T-helper 2 cell treated with Interferon-gamma antibody and Interleukin-4, amounts not matched to agents 5 μg/mL and 100 μg/mL, for 36 hours (primary cell): ENCODE measurements at places on chromosomes 16 and 17.
A peak's percentile ranks its signal among the peaks of the same experiment; 100 is the strongest.

DNA sequence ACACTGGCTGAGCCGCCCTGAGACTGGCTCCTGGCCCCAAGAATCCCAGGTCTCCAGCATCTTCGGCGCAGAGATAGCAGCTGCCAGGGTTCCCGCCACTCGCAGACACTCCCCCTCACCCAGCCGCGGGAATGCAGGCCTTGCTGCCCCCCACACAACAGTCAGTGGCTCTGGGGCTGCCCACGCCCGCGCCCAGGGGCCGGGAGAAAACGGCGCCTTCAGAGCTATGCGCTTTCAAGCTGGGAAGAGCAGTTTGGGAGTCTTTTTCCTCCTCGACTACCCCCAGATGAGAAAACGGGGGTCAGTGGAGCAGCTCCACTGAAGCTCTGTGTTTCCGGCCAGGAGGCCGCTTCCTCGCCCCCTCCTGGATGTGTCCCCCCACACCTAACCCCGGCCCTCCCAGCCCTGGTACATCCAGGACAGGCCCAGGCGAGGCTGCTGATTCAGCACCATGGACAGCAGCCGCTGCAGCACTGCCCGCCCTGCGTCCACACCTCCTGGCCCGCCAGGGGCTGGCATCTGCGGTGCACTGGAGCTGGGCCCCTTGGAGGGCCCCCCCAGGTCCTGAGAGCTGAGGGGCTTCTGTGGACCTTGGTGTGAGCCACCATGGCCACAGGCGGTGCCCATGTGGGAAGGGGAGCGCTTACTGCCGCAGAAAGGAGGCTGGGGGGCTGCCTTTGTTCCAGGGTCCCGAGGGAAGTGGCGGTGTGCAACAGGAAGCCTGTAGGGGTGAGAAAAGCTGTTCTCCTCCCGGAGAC is 35.7 kb downstream of the CACNA1H start:
- peak; percentile 19 for DNase-seq

DNA sequence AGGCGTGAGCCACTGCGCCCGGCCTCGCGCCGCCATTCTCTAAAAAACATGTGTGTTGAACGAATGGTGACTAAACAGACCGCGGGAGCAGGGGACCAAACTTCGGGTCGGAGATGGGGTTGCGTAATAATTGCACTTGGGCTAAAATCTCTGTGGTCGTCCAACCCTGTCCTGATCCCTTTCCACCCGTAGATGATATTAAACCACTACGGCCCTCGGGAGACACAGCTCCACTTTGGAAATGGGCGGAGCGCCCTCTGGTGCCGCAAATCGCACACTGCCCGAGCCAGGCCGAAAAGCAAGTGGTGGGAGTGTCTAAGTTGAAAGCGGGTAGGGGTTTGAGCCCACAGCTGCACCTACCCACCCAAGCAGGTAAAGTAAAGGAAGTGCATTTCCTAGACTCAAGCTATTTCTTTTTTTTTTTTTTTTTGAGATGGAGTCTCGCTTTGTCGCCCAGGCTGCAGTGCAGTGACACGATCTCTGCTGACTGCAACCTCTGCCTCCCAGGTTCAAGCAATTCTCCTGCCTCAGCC is 17.0 kb downstream of the CAVIN1 start:
- peak; percentile 75 for DNase-seq

DNA sequence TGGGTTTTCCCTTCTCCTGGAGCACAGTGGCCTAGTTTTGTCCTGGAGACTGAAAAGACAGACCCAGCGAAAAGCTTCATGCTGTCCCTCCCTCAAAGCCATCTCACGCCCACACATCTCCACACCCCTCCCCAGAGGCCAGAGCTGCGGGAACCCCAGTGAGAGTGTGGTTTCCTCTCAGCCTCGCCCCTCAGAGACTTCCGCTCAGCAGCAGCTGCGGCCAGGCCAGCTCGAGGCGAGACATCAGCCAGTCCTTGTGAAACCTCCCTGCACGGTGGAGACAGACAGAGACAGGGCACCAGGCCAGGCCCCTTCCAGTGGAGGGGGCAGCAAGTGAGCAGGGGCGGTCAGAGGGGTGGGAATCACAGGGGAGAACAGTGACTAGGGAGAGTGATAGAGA is 77.0 kb upstream of the TNRC6C start:
- peak; percentile 81 for DNase-seq

GRCh38 chr17:53626286-53626685 is 196.4 kb upstream of the KIF2B start:
- no peak for DNase-seq

DNA sequence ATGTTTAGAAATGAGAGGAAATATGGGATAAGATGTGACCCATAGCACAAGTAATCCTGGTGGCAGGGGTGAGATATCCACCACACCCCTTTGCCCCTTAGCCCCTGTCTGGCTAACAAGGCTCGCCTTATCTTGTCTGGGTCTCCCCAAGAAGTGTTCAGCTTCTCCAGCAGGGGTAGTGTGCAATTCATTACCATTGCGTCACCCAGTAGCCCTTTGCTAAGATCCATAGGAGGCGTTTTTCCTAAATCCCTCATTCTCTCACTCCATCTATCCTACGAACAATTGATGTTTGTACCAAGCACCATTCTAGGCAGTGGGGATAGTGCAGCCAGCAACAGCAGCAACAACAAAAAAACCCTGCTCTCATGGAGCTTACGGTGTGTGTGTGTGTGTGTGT is 30.8 kb downstream of the CCDC42 start:
- no peak for DNase-seq

DNA sequence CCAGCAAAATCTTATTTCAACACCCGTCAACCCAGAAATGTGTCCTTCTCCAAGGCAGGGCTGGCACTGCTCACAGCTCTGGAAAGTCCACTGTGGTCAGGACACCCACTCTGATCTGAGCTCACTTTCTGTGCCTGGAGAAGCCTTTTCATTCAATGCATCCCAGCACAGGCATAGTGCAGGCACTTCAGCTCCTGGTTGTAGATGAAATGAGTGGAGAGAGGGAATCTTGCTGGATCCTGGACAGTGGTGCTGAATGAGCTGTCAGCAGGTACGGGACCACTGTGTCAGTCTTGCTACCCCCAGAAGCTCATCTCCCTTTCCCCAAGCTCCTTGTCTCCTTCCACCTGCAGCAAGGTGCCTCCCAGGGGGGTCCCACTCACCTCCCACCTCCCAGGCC is 86.1 kb upstream of the SALL1 start:
- DNase-seq = no peak

GRCh38 chr17:78922816-78923498 is 2.2 kb downstream of the TIMP2 start:
- no peak for DNase-seq

DNA sequence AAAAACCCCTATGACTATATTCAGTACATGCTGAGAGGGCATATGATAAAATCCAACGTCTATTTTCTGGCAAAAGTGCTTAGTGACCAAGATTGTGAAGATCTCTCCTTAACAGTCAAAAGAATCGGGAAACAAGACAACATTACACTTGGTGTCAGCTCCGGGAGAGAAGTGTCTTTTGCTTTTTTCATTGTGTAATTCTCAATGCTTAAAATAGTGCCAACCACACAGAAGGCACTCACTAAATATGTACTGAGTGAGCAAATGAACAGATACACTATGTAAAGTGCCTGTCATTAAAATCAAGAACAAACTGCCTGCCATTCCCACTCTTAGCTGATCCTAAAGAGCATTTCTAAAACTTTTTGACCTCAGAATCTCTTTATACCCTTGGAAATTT is 34.1 kb downstream of the VPS53 start:
- no peak for DNase-seq

GRCh38 chr17:55054429-55054828 is 85.9 kb downstream of the STXBP4 start:
- DNase-seq = no peak

- no peak for DNase-seq
Observed at GRCh38 chr16:9125658-9126505, 34.4 kb downstream of the HAPSTR1 start.

- no peak for DNase-seq
Observed at GRCh38 chr16:19879241-19879792, 5.3 kb downstream of the GPRC5B start.

GRCh38 chr17:3964203-3965117 is at the start of gene ATP2A3:
TSS of gene ATP2A3 (minus strand) at chr17:3964437. CDS start at chr17:3964291, 146 bp downstream.
- DNase-seq = peak; percentile 67

DNA sequence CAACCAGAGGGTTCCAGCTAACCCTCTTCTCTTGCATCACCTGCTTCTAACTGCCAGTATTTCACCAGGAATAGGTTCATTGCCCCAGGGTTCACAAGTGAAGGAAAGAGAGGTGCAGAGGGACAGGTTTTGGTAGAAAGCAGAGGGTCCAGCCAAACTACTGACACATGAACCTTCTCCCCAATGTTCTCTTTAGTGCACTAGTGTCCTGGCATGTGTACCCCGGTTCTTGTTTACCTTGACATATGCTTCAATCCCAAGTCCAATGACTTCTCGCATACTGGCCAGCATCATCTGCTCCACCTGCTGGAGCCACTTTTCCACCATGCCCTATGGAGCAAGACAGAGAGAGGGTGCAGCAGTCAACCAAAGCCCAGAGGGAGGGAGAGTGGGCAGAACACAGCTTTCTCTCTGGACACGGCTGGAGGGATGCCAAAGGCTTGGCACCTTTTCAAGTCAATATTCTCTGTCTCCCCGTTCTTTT is 90.6 kb downstream of the DNAH3 start:
- no peak for DNase-seq

GRCh38 chr16:80015566-80015965 is 415.0 kb upstream of the MAF start:
- DNase-seq = no peak

GRCh38 chr16:12170103-12171040 is 193.8 kb downstream of the SNX29 start:
- DNase-seq = no peak

GRCh38 chr16:53952215-53953208 is 248.6 kb downstream of the FTO start:
- no peak for DNase-seq

GRCh38 chr17:40311575-40311974 is 2.6 kb downstream of the RARA start:
- no peak for DNase-seq

- no peak for DNase-seq
Observed at GRCh38 chr17:72640415-72641165, 451.9 kb downstream of the SLC39A11 start.

- no peak for DNase-seq
Observed at GRCh38 chr16:10751291-10751697, 7.7 kb downstream of the NUBP1 start.

DNA sequence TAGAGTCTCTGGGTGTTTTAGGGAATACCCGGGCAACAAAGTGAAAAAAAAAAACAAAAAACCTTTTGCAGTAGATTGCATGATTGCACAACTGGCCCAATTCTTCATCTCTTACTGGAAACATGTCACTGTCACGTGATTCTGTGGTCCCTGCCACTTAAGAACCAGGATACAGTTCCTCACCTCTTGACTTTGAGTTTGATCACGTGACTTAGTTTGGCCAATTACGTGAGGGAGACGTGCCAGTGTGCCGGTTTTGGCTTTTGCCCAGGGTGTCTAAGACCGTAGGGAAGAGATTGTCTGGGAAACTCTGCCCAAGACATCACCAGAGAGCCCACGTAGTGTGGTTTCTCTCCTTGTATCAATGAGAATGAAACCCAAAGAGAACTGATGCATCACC is 88.7 kb downstream of the GRIN2A start:
- no peak for DNase-seq

DNA sequence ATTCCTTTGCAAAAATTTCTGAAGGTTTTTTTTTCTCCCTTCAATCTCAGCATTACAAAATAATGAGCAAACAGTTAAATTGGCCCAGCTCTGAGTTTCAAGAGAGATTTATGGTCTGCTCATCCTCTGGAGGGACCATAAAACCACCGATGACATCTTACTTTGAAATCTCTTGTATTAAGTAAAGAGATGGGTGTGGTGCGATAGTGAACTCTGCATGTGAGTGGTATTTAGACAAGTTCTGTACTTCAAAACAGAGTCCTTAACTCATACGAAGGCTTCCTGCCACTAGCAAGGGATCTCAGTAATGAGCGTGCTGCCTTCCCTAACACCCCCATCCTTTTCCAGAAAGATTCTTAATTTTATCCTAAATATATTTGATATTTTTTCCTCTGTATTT is 2.1 kb downstream of the FAM20A start:
- no peak for DNase-seq

DNA sequence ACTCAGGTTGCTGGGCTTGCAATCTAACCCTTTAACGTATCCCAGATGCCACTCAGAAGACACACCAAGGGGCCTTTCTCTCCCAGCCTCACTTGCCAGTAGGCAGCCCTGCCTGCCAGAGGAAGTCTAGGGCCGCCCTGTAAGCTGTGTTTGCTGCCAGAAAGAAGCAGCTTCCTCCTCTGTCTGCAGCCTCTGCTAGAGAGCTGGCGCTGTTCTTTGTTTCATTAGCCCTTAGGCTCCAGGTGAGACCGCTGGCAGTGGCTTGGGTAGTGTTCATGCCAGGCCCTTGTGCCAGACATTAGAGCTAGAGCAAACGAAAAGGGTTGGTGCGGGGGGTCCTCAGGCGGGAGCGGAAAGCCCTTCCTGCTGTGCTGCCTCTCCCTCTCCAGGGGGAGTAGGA is 8.9 kb downstream of the CTRL start:
- DNase-seq = no peak

GRCh38 chr17:11880714-11881113 is 116.6 kb downstream of the ZNF18 start:
- no peak for DNase-seq

DNA sequence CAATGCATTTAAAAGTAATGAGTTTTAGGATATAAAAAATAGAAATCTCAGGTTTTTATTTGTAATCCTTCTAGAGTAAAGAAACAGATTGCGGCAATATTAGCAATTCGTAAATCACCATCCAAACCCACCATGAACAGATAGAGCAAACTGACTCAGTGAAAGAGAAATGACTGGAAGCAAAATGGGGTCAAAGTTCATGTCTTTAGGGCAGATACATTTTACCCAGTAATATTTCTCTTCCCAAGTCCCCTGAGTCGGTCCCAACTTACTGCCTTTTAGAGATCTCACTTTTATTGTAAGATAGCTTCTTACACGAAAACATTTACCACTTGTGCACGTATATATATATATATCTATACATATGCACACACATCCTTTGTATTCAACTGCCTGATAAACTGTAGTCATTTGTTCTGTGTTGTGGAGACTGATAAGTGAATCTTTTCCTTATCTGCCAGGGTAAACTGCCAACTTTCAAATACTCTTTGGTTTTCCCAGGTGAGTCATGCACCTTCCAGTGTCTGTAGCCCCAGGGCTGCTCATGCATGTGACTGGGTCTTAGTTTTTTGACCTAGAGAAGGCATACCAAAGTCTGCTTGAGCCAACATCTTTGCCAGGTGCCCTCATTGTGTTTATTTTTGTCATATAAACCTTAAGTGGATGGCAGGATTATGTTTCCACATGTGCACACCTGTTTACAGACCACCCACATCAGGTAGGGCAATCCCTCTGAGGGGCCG is 7.8 kb upstream of the IRF8 start:
- DNase-seq = no peak

GRCh38 chr16:77049577-77049976 is 141.4 kb upstream of the MON1B start:
- DNase-seq = no peak

- no peak for DNase-seq
Observed at GRCh38 chr16:3782566-3782965, 65.2 kb upstream of the TRAP1 start.
